Left hindlimb (tissue), 1 donor: ENCODE measurements at places on chromosomes 6 and 20.

DNA sequence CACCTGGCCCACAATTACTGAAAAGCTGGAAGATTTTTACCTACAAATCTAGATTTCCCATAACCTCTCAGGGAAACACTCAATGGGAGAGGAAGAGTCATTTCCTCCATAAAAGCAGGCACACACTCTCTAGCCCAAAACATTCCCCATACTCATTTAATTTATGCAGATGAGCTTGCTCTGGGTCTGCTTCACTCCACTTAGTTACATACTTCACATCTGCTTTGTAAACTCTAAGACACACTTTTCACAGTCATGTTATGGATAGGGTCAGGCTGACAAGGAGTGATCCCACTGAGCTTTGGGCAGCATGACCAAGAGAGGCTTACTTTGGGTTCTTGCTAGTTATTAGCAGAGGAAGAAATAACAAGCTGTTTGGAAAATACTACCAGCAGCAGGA, 27.4 kb downstream of the TRPC4AP start:
- no peak for DNase-seq

GRCh38 chr6:94278146-94278545, 858.8 kb upstream of the EPHA7 start:
- no peak for DNase-seq

GRCh38 chr6:87641065-87641692, 51.2 kb downstream of the ORC3 start:
- DNase-seq = no peak

GRCh38 chr6:170271771-170272314, 19.0 kb downstream of the DLL1 start:
- DNase-seq = no peak

DNA sequence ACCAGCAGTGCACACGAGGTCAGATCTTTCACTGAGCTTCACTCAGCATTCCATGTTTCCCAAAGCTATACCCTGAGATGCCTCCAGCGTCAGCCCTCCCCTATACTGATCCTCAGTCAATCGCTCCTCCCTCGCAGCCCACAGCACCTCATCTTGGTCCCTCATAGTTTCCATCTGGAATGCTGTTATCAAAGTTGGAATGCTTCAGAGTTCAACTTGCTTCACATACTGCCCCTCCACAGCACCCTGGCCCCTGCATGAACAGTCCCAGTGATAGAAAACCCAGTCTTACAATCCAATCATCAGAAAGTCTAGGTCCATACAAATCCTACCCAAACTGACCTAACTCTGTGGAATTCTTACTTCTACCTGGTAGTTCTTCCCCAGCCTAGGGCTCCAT, 20.0 kb downstream of the SPAG4 start:
- no peak for DNase-seq

DNA sequence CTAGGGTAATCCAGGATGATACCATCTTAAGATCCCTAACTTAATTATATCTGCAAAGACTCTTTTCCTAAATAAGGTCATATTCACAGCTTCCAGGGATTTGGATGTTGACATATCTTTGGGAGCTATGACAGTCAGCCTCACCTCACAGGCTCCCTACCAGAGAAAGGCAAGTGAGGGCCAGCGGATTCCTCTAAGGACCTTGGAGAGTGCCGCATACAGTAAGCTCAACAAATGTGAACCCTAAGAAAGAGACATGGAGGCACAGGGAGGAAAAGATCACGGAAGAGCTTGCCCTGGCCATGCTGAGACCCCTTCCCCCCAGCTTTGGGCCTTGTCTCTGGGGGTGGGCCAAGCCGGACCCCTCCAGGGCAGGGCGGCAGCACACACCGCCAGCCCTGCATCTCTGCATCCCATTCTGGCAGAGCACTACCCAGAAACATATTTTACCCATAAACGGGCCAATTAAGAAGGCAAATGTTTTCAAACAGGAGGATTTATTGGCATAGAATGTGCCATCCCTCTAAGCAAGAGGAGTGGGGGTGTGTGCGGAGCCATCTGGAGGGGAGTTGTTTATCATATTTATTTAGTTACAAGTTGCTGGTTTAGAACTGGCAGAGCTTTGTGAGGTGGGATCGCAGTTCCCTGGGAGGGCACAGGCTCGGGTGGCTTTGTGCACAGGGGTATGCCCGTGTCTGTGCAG, 55.4 kb downstream of the CHMP4B start:
- DNase-seq = no peak

DNA sequence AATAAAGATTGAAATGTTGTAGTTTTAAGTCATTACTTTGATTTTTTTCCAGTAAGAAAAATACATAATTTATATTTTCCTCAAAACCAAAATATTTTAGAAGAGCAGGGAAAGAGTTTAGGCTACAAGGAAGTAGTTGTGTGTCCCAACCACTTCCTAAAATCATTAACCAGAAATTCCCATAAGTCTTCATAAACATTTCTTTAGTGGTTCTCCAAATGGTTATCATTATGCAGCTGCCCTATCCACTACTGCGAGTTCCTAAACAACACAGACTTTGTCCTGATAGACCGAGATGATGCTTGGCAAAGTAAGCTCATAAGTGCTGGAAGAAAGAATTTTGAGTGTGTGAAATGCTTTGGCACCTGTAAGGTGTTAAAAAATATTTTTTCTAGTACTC, 93.6 kb downstream of the ARMC2 start:
- no peak for DNase-seq

- no peak for DNase-seq
These were observed 55.5 kb upstream of the PDE10A start for GRCh38 chr6:165718491-165718891.

- no peak for DNase-seq
These were observed 1.3 kb downstream of the NKAIN2 start for GRCh38 chr6:123804787-123805540.

- no peak for DNase-seq
These were observed 8.2 kb upstream of the PXDC1 start for GRCh38 chr6:3759646-3760232.

DNA sequence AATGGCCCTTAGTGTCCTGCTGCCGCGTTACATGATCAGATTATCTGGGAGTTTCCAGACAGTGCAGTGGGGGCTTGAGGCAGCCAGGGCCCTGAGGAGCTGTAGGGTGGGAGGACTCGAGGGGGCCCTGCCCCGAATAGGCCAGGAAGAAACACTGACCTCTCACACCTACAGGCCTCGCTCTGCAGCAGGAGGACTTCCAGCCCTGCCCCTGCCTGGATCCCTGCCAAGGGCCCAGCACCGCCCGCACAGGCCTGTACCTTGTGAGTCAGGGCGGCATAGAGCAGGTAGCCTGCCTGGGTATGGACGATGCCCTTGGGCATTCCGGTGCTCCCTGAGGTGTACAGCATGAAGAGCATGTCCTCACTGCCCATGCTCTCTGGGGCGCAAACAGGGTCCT, 30.1 kb upstream of the APMAP start:
- DNase-seq = peak; percentile 18

GRCh38 chr6:108200631-108201030, 34.8 kb downstream of the NR2E1 start:
- no peak for DNase-seq

- no peak for DNase-seq
These were observed 23.6 kb upstream of the WFDC2 start for GRCh38 chr20:45445805-45446562.

- DNase-seq = no peak
These were observed 2.4 kb upstream of the GCNT2 start for GRCh38 chr6:10518557-10519407.
